GM20000 (cell line): ENCODE measurements at places on chromosomes 6 and 20.

DNA sequence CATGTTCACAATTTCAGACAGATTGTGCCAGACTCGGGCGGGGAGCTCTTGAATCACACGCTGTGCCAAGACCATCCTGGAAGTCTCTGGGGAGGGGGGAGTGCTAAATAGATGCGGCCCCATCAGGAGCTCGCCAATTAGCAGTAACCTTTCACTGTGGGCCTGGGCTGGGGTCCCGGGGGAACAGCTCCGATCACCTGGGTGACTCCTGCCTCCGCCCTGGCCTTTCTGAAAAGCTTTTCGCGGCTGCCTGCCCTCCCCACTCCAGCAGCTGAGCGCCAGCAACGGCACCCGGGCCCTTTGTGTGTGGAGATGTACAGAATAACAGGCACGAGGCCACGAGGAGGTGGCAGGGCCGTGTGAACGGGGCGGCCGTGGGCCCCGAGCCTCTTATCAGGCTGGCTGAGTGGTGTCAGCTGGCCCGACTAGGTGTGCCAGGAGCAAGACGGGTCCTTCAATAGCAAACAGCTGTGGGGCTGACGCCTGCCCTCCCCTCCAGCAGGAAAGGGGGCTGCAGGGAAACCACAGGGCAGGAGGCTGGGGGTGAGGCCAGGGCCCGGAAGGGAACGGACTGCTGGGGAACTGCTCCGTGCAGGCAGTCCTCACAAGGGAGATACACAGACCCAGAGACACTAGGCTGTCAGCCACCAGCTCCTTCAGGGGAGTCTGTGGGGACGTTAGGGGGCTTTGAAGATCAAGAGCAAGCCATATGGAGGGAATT, 56.8 kb downstream of the NOL4L start:
- DNase-seq, result no peak

DNA sequence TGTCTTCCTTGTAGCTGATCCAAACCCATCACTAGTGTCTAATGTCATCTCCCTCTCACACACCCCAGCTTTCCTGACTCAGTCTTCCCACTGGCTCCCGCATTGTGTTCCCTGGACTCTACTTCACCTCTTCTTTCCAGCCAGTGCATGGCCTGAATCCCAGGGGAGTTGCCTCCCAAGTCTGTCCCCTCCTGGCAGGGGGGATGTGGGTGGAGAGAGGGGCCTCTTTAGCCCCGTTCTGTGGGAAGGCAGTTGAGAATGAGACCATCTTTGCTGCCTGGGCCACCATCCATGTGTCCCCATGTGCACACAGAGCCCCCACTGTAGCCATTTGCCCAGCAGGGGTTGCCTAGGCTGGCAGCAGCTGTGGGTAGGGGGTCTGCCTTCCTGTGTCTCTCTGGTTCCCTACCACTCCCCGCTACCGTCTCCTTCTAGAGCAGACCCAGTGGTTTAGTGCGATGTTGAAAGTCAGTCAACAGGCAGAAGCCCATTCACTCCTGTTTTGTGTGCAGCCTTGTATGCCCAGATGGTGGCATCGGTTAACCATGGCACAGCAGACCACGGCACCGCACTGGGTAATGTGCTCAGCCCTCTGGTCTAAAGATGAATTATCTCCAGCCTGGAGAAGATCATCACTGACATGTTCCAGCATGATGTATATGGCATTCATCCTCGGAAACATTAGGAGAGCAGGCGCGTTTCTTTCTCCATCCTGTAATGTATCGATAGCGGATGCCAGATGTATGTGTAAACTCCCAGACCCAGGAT, 178.8 kb upstream of the SNX9 start:
- DNase-seq, result no peak

DNA sequence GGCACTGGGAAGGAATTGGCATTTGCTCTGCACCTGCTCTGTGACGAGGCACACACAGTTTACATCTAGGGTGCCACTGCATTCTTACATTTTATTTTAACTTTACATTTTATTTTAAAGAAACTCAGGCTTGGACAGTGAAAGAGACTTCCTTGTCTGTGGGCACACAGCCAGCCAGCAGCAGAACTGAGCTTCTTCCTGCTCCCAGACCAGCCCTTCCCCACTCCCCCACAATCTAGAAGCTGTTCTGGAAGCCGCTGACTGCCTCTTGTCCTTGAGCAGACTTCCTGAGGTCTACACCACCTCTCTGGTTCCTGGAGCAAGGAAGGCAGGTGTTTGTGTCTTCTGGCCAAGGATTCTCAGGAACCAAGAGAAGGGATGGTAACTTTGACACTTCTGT, 27.9 kb upstream of the CD93 start:
- no peak for DNase-seq

- DNase-seq, result no peak
Observed at GRCh38 chr6:25965058-25965457, 2.5 kb downstream of the TRIM38 start.

- DNase-seq, result no peak
Observed at GRCh38 chr6:163019926-163020325, 292.2 kb downstream of the PACRG start.

GRCh38 chr20:4904127-4904860, 97.0 kb downstream of the SLC23A2 start:
- no peak for DNase-seq

- no peak for DNase-seq
Observed at GRCh38 chr6:101001012-101001411, 119.9 kb upstream of the ASCC3 start.

DNA sequence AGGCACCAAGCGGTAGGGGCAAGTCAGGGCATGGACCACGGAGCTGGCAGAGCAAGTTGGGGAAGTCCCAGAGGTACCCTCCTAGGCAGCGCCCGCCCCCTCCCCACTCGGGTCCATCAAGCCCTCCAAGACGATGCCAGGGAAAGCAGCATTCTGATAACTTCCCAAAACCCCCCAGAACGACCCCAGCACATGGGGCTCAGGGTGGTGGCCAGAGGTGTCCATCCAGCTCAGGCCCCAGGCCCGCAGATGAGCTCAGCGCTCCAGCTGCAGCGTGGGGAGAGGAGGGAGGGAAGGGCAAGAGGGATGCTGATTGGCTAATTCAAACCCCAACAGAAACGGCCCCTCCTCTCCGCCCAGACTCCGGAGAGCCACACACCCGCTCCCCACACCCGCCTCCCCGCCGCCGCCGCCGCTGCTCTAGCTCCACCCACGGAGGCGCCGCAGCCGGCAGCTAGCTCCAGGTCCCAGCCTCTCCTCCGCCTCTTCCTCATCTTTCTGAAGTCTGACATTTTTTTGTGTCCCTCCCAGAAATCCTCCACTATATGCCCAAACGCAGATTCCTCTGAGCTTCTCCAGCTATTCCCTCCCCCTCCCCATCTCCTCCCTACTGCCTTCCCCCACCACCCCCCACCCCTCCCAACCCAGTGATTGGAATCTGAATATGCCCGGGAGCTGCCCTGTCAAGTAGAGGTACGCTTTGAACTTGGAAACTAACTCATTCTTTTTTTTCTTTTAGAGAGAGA, 40.3 kb upstream of the TLDC2 start:
- peak; percentile 97 for DNase-seq

DNA sequence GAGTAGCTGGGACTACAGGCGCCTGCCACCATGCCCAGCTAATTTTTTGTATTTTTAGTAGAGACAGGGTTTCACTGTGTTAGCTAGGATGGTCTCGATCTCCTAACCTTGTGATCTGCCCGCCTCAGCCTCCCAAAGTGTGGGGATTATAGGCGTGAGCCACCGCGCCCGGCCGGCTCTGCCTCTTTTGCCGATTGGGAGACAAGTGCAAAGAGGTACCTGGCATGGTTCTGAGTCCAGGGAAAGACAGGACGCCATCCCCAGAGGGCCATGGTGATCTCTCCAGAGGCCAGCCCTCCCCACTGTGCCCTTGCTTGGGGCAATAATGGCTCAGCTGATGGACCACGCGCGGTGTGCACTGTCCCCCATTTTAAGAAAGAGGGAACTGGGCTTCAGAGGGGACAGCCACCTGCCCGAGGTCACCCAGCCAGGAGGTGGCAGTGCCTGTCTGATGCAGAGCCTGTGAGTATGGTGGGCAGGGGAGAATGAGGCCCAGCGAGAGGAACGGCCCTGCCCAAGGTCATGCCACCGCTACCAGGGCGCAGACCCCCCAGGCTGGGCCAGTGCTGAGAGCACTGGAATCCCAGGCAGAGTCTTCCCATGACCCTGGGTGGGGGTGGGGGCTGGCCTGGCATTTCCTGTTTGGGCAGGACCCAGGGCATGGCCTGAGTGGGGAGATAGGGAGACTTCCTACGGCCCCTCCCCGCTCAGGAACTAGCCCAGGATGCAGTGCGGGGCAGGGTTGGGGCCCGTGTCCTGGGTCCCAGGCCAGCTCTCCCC, 61.0 kb downstream of the SNAI1 start:
- DNase-seq, result no peak

GRCh38 chr6:130575971-130576370, 210.2 kb downstream of the TMEM200A start:
- peak; percentile 27 for DNase-seq

DNA sequence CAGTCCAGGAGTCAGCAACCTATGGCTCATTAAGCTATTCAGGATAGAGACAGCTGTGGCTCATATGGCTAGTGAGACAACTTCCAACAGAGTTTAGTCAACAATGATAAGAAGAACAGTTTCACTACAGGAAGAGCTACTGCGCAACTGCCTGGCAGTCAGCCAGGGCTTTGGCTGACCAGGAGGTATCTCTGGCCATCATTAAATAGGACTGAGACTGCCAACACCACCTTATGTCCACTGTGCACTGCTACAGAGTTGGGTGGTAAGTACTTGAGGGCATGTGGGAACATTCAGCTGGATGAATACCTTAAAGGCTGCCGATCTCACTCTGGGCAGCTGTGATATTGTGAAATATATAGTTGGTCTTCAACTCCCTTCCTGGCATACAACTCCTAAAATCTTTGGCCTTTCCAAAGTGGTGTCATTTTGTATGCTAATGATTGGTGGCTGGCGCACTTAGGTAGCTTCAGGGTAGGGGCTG, 52.2 kb upstream of the FAM83C start:
- no peak for DNase-seq
